ENCODE measurements at places on chromosomes 3 and 15.

DNA sequence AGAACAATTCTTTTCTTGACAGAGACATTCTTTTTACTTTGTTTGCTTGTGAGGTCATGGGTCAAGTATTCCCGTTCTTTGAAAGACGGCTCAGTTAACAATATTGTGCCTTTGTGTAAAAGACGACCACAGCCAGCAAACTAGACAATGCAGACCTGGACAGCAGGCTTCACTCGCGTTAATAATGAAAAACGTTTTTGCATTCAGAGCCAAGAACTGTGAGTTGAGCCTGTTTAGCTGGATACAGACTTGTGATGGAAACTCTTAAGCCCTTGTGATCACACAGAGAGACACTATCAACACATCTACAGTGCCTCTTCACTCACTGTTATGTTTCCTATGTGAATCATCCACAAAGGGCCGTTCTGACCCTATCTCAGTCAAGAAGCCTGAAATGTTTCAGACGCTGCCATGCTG, 37.3 kb upstream of the CMTM7 start:
- no peak for DNase-seq

DNA sequence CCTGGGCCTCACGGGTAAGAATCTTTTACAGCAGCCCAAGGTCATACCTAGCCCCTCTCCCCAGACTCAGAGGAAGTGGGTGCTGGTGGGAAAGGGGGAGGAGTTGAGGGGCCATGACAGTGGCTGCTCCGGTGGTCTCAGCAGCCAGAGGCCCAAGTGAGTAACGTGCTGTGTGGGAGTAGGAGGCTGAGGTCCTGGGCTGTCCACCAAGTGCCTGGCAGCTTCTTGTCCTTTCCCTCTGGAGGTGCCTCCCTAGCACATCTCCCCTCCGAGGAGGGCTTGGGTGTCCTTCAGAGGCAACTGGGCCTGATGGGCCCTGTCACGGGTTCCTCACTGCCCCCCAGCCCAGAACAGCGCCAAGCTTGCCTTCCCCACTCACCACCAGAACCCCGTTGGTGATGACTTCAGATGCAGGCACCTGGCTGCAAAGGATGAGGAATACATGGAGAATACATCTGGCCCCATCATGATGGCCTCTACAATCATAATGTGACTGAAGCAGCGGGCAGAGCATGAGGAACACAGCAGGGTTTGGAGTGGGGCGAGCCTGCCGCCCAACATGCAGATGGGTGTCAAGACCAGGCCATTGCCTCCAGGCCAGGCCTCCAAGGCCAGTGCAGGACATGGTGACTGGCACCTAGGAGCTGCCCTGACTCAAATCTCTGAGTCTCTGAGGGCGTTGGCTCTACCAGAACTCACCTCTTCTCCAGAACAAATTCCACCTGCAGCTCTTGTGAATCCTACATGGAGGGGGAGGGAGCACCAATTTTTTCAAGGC, 3.3 kb downstream of the PLA2G4F start:
- no peak for DNase-seq

- peak; percentile 20 for DNase-seq
Observed at GRCh38 chr15:49989498-49989897, 129.5 kb downstream of the ATP8B4 start.

- no peak for DNase-seq
Observed at GRCh38 chr15:44243141-44243540, 45.4 kb upstream of the GOLM2 start.

- DNase-seq = no peak
Observed at GRCh38 chr15:38648121-38648843, 83.7 kb upstream of the RASGRP1 start.

DNA sequence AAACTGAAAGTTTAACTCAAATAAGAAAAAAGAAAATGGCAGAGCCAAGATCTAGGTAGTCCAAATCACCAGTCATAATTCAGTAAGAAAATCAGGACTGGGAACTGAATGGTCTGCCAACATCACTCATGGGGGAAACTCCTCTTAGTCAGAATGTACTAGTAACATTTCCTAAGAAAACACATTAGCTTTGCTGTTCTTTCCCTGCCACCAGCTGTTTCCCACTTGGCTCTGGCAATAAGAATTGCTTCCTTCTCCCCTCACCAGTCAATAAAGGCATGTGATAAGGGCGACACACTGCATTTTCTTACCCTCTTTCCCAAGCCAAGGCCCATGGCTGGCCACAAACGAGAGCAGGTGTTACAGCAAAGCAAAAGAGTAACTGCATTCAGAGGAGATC, 46.1 kb downstream of the PIK3R4 start:
- DNase-seq = no peak

DNA sequence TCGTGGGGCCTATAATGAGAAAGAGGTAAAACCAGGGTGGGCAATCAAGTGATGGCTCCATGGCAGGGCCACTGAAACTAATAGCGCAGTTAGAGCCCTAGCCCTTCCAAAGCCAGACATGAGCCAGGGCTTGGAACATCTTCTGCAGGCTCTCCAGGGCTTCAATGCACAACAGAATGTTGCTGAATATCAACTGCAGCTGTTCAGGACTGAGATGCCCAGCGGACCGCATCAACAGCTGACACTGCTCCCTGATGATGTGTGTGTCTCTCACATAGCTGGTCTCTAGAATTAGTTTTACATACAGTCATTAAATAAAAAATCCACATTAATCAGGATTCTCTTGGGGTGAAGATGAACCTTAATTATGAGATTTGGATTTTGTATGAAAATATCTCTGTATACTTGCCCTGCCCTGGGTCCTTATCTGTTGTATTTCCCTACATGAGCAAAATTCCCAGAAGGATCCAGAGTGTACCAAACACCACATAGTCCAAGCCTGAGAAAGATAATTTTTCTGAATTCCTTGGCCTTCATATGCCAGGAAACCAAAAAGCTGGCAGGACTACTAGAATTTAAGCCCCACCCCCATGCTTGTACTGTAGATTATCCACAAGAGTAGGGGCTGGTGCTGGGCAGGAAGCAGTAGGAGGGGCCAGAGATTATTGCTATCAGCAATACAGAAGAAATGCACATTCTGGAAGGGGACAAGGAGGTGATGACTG, 7.7 kb upstream of the GOLGB1 start:
- DNase-seq = peak; percentile 30

DNA sequence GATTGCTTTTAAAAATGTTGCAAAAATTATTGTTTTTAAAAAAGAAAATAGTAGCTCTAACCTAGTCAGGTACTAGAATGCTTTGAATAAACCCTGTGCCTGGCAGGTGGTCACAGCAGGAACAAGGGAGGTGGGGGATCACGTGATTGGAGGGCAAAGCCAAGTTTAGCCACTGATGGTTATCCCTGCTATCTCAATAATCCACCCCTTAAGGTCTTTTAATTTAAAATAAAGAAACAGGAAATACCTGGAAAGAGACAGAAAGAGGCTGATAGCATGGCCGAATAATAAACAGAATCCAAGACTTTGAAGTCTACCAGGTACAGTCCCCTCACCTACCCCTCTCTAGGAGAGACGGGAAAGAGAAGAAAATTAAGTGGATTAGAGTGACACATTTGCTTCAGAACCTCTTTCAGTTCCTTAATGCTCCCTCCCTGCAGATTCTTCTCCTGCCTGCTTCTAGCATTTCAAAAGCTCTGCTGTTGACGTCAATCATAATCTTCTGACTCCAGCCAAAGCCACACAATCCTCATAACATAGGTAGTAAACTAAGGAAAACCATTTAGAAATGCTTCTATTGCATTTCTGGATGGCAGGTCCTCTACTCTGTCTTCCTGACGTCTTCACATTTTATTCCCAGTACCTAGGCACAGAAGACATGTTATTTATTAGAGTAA, 303.4 kb upstream of the MME start:
- no peak for DNase-seq

DNA sequence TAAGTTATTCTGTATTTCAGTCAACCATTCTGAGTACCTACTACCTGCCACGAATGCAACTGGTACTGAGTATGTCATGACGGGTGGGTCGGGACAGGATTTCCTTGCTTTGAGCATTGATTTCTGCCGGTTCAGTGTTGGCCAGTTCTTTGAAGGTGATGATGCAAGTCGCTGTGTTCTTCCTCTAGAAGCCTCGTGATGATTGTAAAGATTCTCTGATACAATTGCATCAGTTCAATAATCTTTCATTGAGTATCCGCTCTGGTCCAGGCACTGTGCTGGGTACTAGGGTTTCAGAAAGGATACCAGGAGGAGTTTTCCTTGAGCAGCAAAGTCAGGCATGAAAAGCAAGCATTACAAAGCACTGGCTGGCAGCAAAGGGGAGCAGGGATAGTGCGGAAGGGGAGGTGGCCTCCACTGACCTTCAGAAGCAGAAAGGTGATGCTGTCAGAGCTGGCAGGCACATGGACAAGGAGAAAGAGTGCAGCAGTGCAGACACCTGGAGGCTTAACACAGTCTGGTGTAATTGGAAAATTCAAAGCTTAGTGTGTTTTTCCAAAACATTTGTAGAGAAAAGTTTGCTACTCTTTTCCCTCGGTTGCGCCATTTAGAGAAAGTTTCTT, 100.1 kb downstream of the RPL39L start:
- no peak for DNase-seq

- DNase-seq = peak; percentile 20
Observed at GRCh38 chr3:123335007-123335670, 113.8 kb downstream of the ADCY5 start.

DNA sequence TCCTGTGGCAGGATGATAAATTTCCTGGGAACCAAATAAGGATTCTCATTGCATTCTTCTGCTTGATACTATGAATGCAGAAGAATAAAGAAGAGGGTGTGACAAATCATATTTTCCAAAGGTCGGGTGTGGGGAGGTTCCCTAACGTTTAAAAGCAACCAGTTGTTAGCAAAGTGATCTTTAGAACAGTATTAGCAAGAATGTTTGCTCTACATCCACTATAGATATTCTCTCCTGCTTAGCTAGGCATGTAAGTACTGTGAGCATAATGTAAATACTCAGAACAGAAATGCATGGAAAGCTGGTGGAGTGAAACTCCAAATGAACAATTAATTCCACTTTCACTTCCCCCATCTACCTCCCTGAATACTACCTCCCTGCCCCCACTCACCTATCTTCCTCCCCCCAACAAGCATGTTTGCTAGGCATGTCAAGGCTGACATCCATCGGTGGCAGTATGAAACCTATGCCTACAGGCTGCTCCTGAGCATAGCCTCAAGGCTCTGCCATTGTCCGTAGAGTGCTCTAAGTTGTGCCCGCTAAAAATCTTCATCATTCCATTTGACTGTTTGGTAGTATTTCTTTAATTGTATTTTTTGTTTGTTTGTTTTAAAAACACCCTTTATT, 329.7 kb downstream of the TIGIT start:
- no peak for DNase-seq

GRCh38 chr15:40563426-40563825, 1.4 kb downstream of the CCDC32 start:
- no peak for DNase-seq

DNA sequence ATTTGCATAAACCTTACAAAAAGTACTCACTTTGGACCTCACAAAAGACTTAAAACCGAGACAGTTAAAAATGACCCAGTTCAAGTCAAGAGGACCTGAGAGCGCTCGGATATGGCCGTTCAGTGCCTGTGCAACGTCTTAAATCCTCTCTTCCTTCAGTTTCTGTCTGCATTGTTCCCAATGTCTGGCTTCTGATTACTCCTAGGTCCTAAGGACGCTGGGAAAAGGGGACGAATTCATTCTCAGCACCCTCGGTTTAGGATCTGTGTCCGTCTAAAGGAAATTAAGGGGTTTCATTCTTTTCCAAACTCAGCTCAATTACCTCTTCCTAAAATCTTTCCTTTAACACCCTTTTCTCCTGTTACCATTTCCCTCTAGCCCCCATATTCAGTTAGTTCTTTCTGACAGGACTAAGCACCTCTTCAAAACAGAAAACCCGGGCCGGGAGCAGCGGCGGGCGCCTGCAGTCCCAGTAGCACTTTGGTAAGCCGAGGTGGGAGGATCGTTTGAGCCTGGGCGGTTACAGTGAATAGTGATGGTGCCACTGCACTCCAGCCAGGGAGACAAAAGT, 970 bp downstream of the DPPA4 start:
- DNase-seq = no peak

- DNase-seq = no peak
Observed at GRCh38 chr15:45795440-45796069, 160.7 kb downstream of the SQOR start.

DNA sequence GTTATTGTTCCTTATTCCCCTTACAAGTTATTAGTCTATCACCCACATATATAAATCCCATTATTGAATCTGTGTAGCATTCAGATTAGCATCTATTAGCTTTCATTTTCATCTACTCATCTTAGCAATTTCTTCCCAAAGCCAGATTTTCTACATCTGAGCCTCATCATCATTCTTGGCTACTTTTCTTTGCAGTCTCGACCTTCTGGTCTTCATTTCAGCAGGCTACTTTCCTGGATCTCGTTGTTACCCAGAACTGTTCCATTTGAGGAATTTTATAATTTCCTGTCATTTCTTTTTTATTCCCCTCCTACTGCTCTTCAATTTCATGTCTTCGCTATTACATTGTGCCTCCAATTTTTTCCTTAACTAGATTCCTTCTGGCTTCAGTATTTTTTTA, 51.8 kb downstream of the SPRED1 start:
- DNase-seq = no peak

GRCh38 chr3:178288074-178288473, 248.2 kb upstream of the KCNMB2 start:
- DNase-seq = no peak

GRCh38 chr3:13878281-13879101, 1.4 kb downstream of the WNT7A start:
- DNase-seq = no peak

- no peak for DNase-seq
Observed at GRCh38 chr3:71142441-71143161, 440.9 kb downstream of the FOXP1 start.

DNA sequence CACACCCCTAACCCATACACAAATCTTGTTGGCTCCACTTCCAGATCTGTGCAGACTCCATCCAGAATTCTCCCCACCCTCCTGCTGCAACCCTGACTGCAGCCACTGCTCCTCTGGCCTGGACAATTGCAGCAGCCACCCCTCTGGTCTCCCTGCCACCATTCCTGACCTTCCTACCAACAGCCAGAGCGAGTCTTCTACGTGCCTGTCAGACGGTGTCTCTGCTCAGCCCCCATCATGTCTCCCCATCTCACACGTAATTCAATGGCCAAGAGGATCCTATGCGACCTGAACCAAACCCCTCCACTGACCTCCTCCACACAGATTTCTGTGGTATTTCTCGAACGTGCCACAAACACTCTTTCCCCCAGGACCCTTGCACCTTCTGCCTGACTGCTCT, 103.3 kb downstream of the TPRA1 start:
- DNase-seq = no peak

Measured in left ventricle myocardium inferior (tissue), 1 donor.